ENCODE measurements at places on chromosomes 4 and X.

DNA sequence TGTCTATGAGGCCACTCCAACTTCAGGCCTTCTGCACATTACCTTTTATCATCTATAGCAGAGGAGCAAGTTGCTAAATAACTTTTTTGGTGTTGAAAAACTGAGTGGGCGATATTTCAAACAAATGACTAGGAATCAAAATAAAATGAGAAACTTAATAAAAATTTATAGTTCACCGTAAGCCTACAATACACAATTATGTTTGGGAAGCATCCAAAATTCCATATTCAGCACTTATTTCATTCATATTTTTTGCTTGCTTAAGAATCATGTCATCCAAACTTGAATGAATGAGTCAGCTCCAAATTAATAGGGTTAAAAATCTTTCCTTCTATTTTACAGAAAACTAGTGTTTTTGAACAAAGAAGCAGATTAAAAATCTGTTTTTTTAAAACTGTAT lies 119.1 kb downstream of the SH3RF1 start:
- peaks cover 8% of the 10 kb centered on the region for H3K4me1 ChIP-seq
- H3K36me3 ChIP-seq: no peaks in the 10 kb centered on the region
- no peak overlapping the region for H3K27ac ChIP-seq
- no peak overlapping the region for H3K4me3 ChIP-seq
- no peak for DNase-seq

DNA sequence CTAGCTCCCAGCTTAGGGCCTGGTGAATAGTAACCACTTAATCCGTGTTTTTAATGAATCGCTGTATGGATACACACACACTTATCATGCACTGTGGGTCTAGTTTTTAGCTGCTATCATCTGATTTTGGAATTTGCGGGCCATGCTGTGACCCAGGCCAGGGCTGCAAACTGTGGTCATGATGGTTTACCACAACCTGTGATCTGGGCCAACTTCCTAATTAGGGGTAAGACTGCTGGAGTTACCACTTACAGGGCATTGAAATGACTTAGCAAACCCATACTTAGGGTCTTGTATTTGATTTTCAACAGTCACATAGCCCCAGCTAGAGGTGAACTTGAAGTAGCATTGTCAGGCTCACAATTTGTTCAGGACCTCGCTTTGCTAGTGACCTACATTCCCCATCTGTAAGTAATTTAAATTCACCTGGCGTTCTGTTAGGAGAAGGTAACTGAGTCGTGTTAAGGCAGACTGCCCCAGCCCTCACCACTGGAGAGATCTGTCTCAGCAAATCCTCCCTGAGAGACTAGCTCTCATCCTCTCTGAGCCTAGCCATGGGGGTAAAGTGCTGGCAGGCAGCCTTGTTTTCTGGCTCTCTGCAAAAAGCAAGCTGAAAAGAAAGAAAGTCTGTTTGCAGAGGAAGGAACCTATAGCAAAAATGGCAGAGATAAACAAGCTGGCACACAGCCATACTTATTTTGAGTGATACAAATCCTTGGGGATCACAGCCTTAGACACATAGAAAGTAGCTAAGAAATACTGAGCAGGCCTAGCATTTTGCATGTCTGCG lies 33.8 kb upstream of the EGFL6 start:
- no peak for DNase-seq
- no peaks in the 10 kb centered on the region for H3K27me3 ChIP-seq
- no peaks in the 10 kb centered on the region for H3K36me3 ChIP-seq
- no peak overlapping the region for H3K27ac ChIP-seq
- no peak overlapping the region for H3K4me3 ChIP-seq

DNA sequence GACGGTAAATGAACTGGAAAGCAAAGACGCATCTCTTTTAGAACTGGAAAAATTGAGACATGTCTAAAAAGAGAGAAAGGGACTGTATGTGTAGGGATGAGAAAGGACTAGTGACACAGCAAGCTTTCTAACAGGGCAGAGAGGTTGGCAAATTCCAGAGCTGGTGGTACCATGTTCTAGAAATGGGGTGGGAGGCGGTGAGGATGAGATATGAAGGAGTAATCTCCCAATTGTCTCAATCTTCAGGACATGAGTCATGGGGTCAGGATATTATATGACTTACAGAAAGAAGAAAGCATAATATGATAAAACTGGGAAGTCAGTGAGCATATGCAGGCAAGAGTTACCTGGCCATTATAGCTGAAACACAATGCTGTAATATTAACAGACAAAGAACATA lies 14.2 kb downstream of the TAB3 start:
- H3K27ac ChIP-seq: no peak overlapping the region
- no peak for DNase-seq
- no peak overlapping the region for H3K4me3 ChIP-seq
- H3K27me3 ChIP-seq: no peaks in the 10 kb centered on the region
- no peaks in the 10 kb centered on the region for H3K4me1 ChIP-seq
- no peaks in the 10 kb centered on the region for H3K36me3 ChIP-seq

DNA sequence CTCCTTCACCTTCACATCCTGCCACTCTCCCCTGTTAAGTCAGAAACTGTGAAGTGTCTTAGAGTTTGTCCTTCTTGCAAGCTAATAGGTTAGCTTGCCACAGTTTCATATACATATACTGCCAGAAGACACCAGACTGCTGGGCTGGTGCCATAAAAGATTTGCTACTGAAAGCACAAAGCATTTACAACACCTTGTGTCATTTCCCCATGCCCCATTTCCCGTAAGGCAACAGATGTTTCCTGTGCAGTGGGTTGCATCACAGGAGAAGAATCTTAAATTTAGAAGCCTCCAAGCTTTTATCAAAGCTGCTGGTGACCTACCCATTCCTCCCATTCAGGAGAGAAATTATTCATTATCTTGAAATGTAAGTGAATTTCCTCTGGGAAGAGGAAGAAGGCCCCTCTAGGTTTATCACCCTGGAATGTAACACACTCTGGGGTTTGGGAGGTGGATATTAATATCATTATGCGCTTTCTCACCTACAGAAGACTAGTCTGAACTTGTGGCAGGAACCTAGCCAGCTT lies 34.5 kb upstream of the RAB33B start:
- H3K27ac ChIP-seq: peak overlapping the region; percentile 56
- no peaks in the 10 kb centered on the region for H3K36me3 ChIP-seq
- no peaks in the 10 kb centered on the region for H3K27me3 ChIP-seq
- DNase-seq: peak; percentile 93
- H3K4me1 ChIP-seq: peaks cover 13% of the 10 kb centered on the region

DNA sequence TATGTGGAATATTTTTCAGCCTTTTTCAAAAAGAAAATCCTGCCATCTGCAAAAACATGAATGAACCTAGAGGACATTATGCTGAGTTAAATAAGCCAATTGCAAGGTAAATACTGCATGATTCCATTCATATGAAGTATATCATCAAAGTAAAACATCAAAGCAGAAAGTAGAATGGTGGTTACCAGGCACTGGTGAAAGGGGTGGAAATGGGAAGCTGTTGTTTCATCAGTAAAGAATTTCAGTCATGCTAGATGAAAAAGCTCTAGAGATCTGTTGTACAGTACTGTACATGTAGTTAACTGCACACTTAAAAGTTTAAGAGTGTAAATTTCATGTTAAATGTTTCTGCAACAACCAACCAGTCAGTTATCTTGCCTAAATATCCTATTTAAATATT lies 196.8 kb upstream of the ADGRL3 start:
- H3K27ac ChIP-seq: no peak overlapping the region
- no peak overlapping the region for H3K4me3 ChIP-seq
- no peaks in the 10 kb centered on the region for H3K27me3 ChIP-seq

- no peak overlapping the region for H3K27ac ChIP-seq
- H3K36me3 ChIP-seq: peaks cover 11% of the 10 kb centered on the region
- H3K4me1 ChIP-seq: no peaks in the 10 kb centered on the region
- no peak overlapping the region for H3K4me3 ChIP-seq
Observed at GRCh38 chr4:83065266-83065665, 30.3 kb downstream of the COPS4 start.

Measured in A673 (cell line).